ENCODE measurements at places on chromosomes 1 and 21.

DNA sequence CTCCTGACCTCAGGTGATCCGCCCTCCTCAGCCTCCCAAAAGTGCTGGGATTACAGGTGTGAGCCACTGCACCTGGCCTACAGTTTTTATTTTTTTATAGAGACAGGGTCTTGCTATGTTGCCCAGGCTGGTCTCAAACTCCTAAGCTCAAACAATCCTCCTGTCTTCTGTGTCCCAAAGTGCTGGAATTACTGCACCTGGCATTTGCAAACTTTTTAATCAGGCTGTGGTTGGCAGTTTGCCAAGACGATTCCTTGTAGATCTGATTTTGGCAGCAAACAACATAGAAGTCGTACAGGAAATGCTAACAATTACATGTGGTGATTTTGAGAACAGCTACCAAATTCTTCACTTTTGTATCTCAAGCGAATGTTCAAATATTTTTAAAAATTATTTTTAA lies 10.1 kb downstream of the RBP7 start:
- no peak for DNase-seq

- no peak for DNase-seq
These were observed 78.5 kb downstream of the SIPA1L2 start for GRCh38 chr1:232551386-232551785.

DNA sequence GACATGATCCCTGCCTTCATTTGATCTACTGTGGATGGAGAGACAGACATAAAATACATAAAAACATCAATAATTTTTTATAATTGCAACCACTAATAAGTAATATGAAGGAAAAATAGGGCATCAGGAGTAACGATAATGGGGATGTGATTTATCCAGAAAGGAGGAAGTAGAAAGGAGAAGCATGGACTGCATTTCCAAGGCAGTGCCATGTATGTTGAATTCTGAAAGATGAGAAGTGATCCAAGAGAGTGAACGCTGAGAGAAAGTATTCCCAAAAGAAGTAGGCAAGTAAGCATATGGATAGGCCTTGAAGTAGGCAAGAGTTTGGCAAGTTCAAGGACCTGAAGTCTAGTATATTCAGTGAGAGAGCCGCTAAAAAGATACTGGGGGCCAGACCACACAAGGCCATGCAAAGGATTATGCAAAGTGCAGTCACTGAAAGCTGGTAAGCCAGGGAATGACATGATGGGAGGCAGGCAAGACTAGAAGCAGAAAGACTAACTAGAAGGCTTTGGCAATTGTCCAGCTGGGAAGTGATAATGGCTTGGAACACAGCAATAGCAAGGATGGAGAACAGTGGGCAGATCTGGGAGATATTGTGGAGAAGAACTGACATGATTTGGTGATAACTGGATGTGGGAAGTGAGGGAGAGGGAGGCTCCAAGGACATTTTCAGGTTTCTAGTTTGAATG lies 85.9 kb downstream of the TM2D1 start:
- no peak for DNase-seq

DNA sequence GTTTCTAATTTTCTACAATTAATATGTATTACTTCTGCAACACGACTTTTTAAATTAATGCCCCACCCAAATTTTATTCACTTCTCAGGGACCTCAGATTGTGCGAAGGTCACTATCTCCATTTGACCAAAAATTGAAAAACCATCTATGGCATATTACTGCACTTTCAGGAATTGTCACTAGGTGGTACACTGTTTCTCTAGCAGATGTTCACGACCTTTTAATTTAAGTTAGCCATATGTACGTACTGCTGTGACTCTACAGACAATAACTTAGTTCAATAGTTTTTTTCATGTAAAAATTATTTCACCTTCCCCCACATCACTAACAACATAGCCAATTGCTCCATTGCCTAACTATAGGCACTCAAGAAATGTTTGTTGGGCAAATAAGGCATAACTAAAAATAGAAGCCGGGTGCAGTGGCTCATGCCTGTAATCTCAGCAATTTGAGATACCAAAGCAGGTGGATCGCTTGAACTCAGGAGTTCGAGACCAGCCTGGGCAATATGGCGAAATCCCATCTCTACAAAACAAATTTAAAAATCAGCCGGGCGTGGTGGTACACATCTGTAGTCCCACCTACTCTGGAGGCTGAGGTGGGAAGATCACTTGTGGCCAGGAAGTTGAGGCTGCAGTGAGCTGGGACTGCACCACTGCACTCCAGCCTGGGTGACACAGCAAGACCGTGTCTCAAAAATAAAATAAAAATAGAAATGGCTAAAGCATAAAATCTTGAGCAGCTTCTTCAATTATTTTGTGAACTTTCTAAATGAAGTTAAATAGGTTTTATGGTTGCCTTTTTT lies 75.7 kb upstream of the PKN2 start:
- DNase-seq = peak; percentile 15

DNA sequence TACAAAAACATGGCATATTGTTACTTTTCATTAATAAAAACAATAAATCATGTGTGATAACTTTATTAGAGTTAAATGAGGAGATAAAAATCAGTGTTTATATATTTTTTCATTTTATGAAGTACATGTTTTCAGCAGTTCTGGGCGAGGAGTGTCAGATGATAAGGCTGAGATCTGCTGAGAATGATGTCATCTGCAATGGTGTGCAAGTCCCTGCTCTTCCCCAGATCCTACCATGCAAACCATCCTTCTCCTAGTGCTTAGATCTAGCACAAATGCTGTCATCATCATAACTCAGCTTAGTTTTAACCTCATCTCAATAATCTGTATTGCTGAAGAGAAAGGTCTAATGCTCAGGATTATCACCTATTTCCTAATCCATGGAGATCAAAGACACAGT lies 214.4 kb upstream of the DAB1 start:
- DNase-seq = no peak

- DNase-seq = no peak
These were observed 117.6 kb downstream of the PTPRC start for GRCh38 chr1:198756470-198756869.

DNA sequence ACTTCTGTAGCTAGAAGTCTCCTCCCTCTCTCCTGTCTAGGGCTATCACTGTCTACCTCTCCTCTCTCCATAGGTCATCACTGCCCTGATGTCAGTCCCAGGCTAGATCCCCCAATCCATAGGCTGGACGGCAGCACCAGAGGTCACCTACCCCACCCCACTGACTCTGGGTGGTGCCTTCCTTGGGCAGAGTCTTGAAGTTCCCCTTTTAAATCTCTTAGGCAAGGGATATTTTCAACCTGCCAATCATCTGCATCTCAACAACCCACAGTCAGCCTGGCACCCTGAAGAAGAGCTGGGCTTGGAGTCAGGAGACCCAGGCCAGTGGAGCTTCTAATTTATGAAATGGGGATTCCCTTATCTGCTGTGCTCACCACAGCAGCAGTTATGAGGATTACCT lies 13.2 kb downstream of the MYBPH start:
- no peak for DNase-seq

- no peak for DNase-seq
These were observed 177.3 kb downstream of the CHRM3 start for GRCh38 chr1:239563681-239564080.

- DNase-seq = no peak
These were observed 1.2 kb downstream of the LRP8 start for GRCh38 chr1:53326598-53327181.

- DNase-seq = no peak
These were observed 9.1 kb upstream of the PSMB2 start for GRCh38 chr1:35650416-35650815.

GRCh38 chr1:169601096-169601881 lies 15.0 kb upstream of the F5 start:
- peak; percentile 21 for DNase-seq

- DNase-seq = no peak
These were observed 26.0 kb downstream of the LMX1A start for GRCh38 chr1:165330483-165330882.

DNA sequence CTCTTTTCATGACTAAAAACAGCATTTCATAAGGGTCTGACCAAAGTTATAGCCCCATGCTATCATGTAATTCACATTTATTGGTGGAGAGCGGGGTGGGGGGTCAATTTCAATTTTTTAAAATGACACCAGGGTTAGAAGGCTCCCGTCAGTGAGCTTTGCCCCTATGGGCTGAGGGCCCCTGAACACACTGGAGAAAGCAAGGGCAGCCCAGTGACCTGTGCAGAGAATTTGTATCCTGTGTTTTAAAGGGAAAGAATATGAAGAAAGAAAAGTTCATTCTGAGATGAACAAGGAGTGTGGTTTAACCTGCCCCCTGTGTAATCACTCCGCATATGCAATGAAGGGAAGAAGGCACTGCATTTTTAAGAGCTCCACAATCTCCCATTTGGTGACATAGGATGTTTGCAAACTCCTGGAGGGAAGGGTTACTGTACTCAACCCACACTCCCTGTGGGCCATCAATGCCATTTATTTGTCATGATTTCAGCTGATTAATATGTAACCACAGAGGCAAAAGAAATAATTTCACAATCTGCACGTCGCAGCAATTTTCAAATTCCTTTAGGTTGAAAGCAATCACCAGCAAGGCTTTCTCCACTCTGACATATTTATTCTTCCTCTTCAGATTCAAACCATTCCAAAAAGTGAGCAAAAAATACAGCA lies 95.6 kb downstream of the ZNF281 start:
- peak; percentile 70 for DNase-seq

DNA sequence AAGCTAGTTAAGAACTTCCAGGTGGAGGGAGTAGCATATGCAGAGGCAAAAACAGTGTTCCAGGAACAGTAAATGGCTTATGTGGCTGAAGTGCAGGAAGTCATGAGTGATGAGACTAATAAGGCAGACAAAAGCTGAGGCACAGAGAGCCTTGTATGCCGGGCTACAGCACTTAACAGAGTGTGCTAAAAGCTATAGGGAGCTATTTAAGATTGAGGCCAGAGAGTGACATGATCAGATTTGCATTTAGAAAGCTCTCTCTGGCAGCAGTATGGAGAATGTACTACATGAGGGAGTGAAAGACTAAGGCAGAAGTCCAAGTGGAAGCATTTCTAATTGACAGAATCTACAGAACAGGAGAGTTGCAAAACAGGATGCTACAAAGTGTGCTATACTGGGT lies 38.6 kb downstream of the WASF2 start:
- DNase-seq = no peak

GRCh38 chr1:214712737-214713136 lies 109.7 kb downstream of the CENPF start:
- no peak for DNase-seq

DNA sequence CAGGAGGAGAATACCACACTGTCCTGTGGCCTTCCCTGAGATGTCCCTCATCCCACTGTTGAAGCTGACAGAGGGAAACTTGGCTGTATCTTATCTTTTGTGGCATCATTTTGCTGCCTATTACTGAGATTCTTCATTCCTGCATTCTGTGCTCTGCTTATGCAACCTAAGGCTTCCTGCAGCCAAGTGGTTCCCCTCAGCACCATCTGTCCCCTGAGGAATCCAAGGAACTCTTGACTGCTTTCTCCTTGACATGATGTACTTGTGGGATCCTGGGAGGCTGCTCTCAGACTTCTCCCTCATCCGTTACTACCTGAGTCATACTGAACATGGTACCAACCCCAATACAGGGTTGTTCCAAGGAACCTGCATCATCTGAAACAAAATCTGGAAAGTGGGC lies 21.1 kb upstream of the RIMKLA start:
- DNase-seq = no peak

All from fibroblast of gingiva (primary cell).